ENCODE measurements at places on chromosomes 4 and X.
A peak's percentile ranks its signal among the peaks of the same experiment; 100 is the strongest.

- peak; percentile 67 for DNase-seq
Measured at GRCh38 chr4:170259631-170260153, 169.9 kb upstream of the AADAT start.

DNA sequence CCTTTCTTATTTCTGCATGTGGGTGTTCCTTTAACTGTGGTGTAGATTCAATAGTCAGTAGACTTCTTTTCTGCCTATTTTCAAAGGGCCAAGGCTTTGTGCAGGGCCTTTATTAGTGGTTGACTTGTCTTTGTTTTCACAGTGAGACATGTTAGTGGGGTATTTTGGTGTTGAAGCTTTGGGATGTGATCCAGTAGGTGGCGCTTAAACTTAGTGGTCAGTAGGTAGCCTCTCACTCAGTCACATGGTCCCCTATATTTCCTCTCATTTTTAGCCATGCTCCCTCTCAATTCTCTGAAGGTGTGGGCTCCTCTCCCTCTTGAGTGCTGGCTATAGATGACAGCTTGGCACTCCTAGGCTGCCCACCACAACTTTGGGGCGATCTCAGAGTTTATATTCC is 23.4 kb upstream of the SLC10A7 start:
- no peak for DNase-seq

- DNase-seq, result peak; percentile 3
Measured at GRCh38 chrX:102863735-102864134, 73.3 kb upstream of the RAB40AL start.

- no peak for DNase-seq
Measured at GRCh38 chr4:4502694-4503311, 39.0 kb downstream of the STX18 start.

DNA sequence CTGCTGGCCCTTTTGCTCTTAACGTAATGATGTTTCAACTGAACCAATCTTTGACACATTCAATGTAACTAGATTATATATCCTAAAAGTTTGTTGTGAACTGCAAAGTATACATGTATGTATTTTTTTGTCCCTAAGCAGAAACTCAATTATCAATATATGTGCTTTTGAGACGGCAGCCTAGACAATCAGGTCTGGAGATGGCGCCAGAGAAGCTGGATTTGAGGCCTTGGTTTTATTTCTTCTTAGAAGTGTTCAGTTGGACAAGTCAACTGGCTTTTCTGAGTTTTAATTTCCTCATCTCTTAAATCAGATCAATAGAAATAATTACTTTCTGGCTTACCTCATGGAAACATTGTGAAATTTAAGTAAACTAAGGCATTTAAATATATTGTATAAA is 62.5 kb downstream of the DCAF8L1 start:
- DNase-seq, result no peak
